Stimulated activated CD4-positive, alpha-beta T cell treated with anti-CD3 and anti-CD28 coated beads, Interleukin-4, amount 100 ng/mL, for 4 hours (primary cell): ENCODE measurements at places on chromosomes 4 and X.

DNA sequence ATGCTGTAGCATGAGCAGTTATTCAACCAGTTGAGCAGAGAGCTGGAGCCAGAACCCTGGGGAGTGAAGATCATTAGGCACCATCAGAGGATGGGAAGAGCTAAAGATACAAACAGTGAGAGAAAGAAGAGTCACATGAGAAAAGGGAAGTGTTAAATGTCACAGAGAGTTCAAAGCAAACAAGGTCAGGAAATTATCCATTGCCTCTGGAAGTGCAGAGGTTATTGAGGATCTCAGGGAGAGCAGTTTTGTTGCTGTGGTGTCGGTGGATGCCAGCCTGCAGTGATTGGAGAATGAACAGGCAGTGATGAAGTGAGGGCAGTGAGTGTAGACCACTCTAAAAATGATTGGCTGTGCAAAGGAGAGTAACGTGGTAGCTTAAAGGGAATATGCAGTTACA lies 17.7 kb downstream of the SPARCL1 start:
- no peak for DNase-seq

DNA sequence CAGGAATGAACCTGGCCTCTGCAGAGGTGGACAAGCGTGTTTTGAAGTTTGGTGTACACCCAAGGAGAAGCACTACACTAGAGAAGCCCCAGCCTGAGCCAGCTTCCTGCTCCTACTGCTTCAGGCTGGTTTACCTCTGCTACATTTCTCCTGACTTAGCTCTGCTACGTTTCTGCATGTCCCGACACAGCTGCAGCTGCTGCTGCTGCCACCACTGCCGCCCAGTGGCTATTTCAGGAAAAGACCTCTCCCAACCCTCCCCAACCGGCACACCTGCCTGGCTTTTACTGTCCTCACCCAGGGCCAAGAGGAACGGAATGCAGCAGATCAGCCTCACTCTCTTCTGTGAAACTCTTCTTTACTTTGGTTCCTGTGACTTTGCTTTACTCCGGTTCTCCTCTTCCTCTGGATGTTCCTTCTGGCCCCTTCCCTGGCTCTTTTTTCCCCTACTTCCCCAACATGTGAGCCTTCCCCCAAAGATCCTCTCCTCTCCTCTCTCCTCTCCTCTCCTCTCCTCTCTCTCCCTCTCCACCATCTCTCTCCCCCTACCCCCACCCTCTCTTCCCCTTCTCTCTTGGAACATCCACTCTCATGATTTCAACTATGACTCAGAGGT lies 3.1 kb upstream of the P2RY4 start:
- DNase-seq, result peak; percentile 2

DNA sequence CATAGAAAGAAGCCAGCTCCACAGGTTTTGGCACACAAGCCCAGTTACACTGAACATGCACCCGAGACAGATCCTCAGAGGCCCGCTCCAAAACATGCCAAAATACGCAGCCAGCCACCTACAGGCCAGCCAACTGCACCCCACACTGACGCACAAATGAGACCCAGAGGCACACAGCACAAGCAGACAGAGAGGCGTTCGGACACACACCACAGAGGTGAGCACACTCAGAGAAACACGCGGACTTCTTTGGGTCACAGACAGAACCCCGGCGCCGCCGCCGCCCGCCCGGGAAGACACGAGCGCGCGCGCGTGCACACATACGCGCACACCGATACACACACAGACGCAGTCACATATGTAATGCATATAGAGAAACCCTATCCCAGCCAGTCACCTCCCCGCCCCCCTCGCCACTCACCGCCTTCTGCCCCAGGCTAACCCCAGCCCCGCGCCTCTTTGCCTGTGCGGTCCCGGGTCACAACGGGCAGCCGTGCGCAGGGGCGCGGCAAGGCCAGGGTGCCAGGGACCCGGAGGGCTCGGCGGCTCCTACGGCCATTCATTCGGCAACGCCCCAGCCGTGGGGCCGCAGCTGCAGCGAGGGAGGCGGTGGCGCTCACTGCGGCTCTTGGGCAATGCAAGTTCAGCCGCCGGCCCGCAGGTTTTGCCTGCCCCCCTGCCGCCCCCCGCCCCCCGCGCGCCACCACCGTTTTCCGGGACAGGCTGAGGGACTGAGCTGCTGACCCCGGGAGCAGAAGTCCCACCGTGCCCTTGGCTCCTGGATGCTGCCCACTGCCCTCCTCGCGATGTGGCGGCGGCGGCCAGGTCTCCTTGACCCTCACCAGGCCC lies 553 bp downstream of the SEPTIN6 start:
- DNase-seq, result peak; percentile 56

- DNase-seq, result no peak
Observed at GRCh38 chr4:33107814-33108213, 2387.6 kb downstream of the PCDH7 start.

DNA sequence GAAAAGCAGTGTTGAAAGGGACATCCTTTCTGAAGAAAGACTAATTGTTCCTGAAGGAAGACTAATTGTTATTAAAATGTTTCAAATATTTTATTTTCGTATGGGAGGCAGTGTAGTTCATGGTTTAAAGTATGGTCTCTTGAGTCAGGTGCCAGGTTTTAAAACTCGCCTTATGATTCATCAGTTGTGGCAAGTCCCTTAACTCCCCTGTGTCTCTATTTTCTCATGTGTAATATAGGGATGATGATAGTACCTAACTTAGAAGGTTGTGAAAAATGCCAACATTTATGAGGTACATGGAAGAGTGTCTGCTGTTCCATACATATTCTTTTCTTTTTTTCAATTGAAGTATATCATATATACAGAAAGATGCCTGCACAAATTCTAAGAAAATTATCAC lies 414.2 kb upstream of the DIPK2B start:
- DNase-seq, result no peak

- DNase-seq, result no peak
Observed at GRCh38 chr4:17646693-17647092, 32.3 kb downstream of the MED28 start.

DNA sequence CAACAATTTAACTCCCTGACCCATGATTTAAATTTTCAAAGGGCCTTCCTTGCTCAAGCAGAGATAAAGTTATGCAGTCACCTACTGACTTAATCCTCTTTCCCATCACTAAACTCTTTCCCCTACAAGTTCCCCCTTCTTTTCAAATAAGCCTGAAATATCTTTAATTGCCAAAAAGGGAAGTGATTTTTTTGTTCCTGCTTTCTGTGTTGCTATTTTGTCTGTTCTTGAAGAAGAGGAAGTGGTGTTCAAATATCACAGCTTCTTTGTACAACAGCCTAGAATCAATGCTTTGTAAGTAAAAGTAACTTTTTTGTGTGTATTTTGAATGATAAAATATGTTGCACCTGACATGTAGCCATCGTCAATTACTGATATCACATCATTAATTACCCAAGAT lies 595.9 kb downstream of the CENPC start:
- DNase-seq, result no peak

- no peak for DNase-seq
Observed at GRCh38 chr4:184402740-184403383, 71.5 kb downstream of the IRF2 start.

DNA sequence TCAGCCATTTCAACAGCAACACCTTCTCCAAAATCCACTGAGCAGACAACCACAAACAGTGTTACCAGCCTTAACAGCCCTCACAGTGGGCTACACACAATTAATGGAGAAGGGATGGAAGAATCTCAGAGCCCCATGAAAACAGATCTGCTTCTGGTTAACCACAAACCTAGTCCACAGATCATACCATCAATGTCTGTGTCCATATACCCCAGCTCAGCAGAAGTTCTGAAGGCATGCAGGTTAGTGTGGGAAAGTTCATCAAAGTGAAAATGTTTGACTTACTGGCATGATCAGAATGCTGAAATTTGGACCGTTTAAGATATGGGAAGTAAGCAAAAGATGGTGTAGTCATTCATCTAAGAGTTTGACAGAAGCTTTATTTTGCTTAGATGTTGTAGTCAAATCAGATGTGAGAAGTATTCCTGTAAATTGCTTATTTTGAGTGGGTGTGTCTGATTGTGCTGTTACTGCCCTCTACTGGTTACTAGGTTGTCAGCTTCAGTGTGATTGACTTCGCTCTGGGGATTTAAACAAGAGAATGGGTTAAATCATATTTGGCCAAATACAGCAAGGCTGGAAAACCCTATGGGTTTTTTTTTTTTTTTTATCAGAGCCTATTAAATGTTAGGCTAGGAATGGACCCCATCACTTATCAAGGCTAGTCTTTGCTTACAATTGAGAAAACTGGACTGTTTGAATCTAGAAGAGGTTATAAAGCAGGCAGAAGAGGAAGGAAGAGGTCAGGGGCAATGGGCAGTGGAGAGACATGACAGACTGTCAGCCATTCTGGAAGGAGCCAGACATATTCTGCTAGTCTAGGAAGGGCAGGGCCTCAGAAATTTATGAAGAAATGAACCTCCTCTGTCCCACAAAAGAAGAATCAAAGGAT lies 130.3 kb downstream of the DIPK2B start:
- no peak for DNase-seq

GRCh38 chr4:44145868-44146267 lies 302.7 kb downstream of the KCTD8 start:
- no peak for DNase-seq

DNA sequence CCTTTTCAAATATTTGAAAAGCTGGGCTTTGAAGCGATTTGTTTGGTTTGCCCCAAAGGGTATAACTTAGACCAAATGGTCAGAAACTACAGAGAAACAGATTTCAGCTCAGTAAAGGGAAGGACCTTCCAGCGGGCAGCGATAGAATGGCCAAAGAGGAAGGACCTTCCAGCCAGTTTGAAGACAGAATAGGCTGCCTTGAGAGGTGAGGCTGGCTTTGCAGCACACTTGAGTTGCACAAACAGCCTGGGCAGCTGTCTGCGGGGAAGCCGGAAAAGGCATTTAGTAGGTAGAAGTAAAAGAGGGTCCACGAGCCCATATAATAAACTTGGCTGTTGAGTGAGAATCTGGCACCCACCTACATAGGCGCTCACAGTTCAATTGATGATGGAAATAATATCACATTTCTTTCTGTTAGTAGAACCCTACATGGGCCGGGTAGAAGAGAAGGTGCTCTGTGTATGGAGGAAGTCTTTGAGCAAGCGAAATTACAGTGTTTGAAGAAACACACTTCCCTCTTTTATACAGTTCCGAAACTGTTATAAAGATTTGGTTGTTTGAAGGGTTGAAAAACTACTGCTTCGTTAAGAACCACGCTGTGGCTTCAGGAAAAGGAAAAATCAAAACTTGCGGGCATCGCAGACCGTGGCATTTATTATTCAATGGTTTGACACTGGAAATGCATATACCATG lies 75.0 kb upstream of the SORBS2 start:
- no peak for DNase-seq

- DNase-seq, result no peak
Observed at GRCh38 chr4:186752325-186752724, 28.7 kb upstream of the FAT1 start.

- no peak for DNase-seq
Observed at GRCh38 chr4:4217113-4217512, 9.6 kb downstream of the OTOP1 start.

- no peak for DNase-seq
Observed at GRCh38 chr4:67512501-67512900, 32.8 kb downstream of the CENPC start.

DNA sequence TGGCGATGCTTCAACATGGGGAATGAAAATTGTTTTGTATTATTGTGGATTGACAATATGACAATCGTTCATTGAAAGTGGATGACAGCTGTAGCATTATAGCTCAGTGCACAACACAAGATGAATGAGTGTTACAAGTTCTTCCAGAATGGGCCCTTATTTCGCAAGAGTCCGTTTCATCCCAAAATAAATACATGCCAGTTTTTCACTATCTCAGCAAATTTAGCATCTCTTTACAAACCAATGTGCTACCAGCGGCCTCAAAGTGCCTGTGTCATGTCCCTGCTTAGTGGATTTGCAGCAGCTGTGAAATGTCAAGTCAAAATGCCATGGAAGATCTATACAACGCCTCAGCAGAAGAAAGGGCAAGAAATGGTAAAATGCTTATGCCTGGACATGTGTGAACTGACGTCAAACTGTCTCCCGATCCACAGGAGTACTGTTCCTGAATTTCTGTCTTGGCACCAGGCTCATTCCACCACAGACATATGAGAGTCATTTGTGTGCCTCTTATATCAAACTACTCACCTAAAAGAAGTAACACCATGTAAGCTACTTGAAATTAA lies 109.6 kb downstream of the MAML3 start:
- DNase-seq, result no peak

GRCh38 chr4:122895336-122895995 lies 26.9 kb downstream of the NUDT6 start:
- no peak for DNase-seq

- no peak for DNase-seq
Observed at GRCh38 chr4:21046141-21046540, 345.9 kb downstream of the PACRGL start.

- no peak for DNase-seq
Observed at GRCh38 chr4:73021634-73022033, 47.9 kb downstream of the COX18 start.

DNA sequence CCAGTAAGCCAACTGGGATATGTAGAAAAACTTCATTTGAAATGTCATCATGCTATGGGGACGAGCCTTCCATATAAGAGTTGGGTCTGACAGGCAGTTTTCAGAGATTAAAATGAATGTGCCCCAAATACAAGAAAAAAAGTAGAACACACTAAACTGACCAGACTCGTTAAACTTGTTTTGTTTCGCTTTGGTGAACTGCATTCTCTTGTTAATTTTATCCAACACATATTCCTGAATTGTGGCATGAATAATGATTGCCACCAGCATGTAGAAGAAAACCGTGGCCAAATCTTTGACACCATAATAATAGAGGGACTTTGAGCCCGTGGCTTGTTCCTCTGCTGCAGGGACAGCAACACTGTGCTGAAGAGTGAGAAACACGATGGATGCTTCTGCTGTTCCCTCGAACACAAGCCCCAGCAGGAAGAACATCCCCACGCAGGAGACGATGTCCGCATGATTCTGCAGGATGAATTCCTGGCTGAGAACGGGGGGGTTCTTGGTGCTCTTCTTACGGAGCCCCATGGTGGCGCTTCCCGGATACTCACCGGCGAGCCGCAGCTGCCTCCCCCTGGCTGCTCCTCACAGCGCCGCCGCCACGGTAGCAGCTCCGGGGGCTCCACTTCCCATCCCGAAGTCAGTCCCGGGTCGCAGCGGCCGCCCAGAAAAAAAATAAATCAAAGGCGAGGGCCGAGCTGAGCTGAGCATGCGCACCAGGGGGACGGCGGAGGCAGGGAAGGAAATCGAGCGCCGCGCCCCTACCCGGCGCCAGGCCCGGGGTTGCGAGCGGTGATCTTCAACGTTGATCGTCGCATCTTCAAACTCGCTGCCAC lies at the start of gene TRAM1L1:
TSS of gene TRAM1L1 (minus strand) at position 711 of the 836 bp plus-strand sequence. CDS start at position 528, 183 bp downstream.
- DNase-seq, result no peak

GRCh38 chrX:41384051-41384705 lies 50.2 kb downstream of the DDX3X start:
- peak; percentile 50 for DNase-seq

- no peak for DNase-seq
Observed at GRCh38 chr4:139985401-139985800, 168.6 kb downstream of the MAML3 start.

GRCh38 chr4:101500742-101501141 lies 153.4 kb upstream of the PPP3CA start:
- no peak for DNase-seq

DNA sequence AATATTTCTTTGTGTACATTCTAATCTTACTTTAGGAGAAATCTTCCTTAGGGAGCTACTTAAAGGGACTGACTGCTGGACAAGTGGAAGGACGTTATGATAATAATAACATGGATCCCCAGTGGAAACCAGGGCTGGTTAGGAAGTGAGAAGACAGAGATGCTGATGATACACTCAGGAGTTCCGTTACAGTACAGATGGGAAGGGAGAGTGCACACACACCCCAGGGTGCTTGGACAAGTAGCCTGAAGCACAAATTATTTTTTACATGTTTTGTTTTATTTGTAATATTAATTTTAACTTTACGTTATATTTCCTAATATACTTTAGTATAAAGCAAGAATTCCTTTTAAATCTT lies 84.1 kb downstream of the BMPR1B start:
- no peak for DNase-seq
